ENCODE measurements at places on chromosomes 11 and 22.

- no peak for DNase-seq
These were observed 203.0 kb downstream of the TRIM29 start for GRCh38 chr11:119934866-119935265.

DNA sequence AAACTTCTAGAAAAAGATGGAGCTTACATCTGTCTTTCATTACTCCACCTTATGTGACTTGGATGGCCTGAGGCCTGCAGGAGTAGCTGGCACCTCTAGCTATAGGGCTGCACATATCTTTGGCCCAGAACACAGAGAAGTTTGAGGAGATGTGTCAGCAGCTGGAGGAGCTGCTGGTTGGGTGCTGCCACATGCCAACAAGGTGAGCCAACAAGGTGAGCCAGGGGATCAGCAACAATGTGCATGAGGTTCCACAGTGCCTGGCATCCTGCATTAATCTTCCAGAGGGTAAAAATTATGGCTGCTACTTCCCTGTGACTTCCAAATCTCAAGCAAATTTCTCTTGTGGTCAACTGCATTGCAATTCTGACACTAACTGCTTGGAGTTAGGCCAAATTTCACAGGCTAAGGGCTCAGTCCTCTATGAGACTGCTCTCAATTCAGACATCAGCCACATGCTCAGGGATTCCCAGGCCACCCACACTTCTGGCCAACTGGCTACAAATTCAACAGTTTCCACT, 16.0 kb downstream of the RBM7 start:
- no peak for DNase-seq

GRCh38 chr11:76984743-76985142, 49.5 kb upstream of the B3GNT6 start:
- no peak for DNase-seq

DNA sequence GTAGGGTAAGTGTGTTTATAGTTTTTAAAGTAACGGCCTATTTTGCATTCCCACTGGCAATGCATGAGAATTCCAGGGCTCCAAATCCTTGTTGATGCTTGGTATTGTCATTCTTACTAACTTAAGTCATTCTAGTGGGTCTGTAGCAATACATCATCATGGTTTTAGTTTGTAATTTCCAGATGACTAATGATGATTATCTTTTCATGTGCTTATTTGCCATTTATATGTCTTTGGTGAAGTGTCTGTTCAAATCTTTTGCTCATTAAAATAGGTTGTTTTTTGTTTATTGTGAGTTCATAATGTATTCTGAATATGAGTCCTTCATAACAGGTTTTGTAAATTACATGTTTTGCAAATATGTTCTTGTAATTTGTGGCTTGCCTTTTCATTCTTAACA, 31.2 kb downstream of the MTMR3 start:
- no peak for DNase-seq

DNA sequence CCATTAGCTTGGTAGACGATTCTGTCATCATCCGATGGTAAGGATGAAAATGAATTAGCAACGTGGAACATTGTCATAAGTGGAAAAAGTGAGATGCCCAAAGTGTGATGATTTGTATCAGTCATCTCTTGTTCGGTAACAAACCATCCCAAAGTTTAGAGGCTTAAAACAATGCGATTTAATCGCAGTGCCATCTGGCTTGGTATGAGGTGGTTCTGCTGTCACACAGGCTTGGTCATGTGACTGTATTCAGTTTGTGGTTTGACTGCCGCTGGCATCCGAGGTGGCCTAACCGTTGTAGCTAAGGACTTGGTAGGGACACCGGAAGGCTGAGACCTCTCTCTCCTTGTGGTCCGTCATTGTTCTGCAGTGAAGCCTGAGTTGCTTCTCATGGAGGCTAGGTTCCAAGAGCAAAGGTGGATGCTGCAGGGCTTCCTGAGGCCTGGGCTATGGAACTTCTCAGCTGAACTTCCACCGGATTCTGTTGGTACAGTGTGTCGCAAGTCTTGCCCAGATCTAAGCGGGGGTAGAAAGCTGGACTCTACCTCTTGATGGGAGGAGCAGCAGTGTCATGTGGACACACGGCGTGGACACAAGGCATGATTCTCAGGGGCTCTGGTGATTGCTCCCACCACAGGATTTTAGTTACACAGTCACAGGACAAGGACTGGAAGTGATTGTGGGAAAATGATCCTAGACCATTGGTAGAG, 36.3 kb downstream of the BCR start:
- DNase-seq = no peak

GRCh38 chr11:69080257-69080995, 31.7 kb downstream of the TPCN2 start:
- DNase-seq = no peak

DNA sequence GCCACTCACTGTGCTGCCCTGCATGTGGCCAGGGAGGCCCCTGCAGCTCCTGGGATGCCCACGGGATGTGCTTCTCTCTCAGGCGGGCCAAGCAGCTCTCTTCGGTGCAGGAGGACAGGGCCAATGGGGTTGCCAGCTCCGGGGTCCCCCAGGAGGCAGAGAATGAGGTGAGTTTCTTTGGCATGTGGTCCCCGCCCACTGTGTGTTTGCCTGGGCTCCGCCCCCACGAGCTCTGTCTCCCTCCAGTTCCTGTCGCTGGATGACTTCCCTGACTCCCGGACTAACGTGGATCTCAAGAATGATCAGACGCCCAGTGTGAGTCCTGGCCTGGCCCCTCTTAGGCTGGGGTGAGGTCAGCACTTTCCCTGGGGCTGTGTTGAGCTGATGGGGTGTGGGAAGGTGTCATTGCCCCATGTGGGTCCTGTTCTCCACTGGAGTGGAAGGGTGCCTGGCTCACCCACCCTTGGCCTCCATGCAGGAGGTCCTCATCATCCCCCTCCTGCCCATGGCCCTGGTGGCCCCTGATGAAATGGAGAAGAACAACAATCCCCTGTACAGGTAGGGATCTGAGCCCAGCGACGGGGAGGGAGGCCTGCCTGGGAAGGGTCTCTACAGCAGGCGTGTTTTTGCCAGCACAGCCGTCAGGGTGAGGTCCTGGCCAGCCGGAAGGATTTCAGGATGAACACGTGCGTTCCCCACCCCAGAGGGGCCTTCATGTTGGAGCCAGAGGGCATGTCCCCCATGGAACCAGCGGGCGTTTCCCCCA, 7.7 kb downstream of the SCO2 start:
- DNase-seq = no peak

GRCh38 chr11:15309296-15309695, 194.6 kb downstream of the INSC start:
- DNase-seq = no peak

- DNase-seq = no peak
These were observed 32.8 kb downstream of the FAM227A start for GRCh38 chr22:38623351-38623750.

GRCh38 chr11:21927628-21928027, 265.3 kb upstream of the ANO5 start:
- DNase-seq = no peak

DNA sequence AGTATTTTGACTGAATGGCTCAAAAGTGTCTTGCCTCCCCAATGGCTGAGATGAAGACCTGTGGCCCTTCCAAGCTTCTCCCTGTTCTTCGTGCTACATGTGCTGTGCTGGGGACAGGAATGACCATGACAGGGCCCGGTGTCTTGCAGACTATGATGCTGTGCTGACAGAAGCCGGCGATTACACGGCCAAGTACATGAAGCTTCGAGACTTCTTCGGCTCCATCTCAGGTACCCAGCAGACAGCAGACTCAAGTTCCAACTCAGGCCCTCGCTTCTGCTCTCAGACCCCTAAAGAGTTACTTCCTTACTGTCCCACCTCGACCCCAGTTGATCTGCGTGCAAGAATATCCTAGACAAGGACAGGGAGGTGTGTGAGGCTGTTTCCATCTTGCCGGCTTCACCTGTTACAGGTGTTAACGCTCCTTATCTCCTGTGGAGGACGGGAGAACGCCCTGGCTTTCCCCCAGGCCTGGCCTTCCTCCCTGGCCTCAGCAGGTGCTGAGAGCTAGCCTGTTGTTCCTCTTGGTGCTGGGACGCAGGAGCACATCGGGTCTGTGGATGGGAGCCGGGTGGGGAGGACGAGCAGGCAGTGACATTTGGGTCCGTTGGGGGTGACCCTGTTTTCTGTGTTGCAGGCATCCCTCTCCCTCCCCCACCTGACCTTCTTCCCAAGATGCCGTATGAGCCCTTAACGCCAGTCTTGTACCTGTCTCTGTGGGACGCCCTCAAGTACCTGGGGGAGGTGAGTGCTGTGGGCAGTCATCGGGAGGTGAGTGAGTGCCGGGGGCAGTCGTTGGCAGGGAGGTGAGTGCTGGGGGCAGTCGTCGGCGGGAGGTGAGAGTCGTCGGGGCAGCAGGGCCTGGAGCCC, 38.1 kb downstream of the GLB1L2 start:
- no peak for DNase-seq

DNA sequence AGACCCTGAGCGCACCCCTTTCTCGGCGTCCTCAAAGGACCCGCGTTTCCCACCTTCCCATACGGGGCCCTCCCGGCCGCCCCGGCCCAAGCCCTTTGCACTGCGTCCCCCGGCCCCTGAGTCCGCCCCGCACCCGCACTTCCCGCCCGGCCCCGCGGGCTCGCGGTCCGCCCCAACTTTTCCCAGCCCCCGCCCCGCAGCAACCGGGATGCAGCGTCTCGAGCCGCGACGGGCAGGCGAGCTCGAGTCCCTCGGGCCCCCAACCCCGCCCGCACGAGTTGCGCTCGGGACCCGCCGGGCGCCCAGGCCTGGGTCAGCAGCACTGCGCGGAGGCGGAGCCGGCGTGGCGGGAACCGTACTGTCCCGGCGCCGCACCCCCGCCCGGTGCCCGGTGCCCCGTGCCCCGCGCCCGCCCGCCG, 371 bp downstream of the SMCO4 start:
- no peak for DNase-seq

DNA sequence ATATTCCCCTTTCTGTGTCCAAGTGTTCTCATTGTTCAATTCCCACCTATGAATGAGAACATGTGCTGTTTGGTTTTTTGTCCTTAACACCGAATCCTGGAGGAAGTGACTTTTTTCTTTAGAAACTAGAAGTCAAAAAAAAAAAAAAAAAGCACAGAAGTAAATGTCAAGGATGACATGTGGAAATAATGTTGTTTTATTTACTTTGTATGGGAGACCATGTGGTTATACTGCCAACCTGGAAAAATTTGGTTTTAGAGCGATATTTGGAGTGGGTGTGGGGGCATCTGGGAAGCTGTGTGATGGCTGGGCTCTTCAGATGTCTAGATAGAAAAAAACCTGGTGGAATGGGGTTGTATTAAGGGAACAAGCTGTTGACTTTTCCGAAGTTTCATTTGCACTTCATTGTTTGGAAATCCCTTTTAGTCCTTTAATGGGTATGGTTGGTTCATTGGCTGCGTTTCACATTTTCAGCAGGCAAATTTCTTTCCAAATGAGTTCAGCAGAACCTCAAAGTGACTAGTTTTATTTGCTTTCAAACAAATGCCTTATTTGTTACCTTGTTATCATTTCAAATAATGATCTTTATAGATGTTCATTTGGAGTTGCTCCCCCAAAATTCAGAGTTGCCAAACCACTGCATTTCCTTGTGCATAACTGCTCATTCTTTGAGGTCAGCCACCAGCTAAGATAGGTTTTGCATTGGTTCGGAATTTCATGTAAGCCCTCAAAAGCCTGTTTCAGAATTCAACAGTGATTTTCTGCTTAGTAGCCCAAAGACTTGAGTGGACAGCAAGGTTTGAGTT, 508.2 kb downstream of the METTL15 start:
- no peak for DNase-seq

DNA sequence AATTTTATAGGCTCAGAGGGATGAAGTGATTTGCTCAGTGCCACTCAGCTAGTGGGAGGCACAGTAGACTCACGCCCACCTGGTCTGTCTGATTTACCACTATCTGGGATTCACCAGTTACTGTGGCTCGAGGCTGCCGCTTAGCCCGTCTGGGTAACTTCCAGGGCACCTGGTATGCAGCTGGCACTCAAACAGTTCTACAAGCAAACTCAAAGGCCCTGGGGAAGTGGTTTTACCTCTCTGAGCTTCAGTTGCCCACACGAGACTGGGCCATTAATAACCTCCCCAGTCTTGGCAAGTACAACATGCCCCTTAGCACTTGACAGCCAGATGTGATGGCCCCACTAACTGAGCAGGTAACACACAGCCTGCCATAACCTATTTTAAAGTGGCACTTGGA, 2.6 kb downstream of the GDPD5 start:
- DNase-seq = no peak

DNA sequence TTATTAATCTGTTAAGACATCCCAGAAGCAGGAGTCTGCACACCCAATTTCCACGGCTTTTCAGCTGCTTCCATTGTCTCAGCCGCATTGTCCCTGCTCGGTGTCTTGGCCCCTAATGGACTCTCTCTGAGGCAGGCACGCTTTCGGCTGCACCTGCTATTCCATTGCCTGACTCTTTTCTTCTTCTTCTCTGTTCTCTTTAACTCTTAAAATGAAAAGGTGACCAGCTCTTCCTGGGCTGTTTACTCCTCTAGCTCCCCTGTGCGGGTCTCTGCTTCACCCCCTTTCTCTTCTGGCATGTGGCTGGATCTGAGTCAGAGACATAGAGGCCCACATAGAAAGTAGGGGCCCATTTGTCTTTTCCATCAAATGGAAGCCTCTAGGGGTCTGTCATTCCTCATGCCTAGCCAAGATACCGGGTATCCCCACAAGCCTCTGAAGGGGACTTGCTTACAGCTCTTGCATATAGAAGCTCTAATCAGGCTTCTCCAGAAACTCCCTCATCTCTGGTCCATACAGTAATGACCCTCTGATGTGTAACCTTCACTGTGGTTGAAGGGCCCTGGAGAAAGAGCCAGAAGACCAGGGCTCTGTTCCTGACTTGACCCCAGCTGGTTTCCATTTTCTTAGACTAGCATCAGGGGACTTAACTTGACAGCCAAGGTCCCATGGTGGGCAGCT, 243.9 kb downstream of the ST3GAL4 start:
- DNase-seq = no peak

GRCh38 chr11:130850185-130850944, 65.9 kb downstream of the SNX19 start:
- DNase-seq = no peak

GRCh38 chr11:96024666-96025065, 100.8 kb upstream of the MTMR2 start:
- DNase-seq = no peak

DNA sequence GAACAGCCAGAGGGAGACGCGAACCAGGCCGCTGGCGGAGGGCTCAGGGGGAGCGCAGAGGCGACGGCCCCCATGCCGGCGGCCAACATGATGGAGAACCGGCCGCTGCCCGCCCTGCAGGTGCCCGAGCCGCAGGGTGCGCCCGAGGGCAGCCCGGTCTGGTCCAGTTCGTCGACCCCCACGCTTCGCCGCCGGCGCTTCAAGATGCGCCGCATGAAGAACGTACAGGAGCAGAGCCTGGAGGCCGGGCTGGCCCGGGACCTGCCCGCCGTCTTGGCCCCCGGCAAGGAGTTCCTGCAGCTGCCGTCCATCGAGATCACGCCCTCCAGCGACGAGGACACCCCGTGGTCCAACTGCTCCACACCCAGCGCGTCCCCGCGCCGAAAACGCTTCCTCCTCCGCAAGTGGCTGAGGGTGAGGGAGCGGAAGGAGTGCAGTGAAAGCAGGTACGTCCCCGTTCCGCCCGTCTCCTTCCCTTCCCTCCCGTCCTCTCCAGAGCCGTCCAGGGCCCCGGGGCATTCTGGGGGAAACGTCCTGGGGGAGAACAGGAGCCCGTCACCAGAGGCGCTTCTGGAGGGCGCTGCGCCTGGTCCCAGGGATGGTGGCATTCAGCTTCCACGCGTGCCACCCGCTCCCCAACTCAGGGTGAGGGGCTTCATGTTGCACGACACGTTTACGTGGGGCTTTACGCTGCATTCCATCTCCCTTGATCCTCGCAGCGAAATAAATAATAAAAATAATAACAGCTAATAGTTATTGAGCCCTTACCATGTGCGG, 840 bp downstream of the GRAMD1B start:
- peak; percentile 72 for DNase-seq

- DNase-seq = no peak
These were observed 6.7 kb downstream of the MUC5B start for GRCh38 chr11:1229471-1230120.

All from ureter (tissue), 1 donor.